Nephron progenitor cell (in vitro differentiated cells): ENCODE measurements at places on chromosomes 16 and 17.

- no peak for DNase-seq
Observed at GRCh38 chr16:4790871-4791270, 2.7 kb upstream of the SEPTIN12 start.

DNA sequence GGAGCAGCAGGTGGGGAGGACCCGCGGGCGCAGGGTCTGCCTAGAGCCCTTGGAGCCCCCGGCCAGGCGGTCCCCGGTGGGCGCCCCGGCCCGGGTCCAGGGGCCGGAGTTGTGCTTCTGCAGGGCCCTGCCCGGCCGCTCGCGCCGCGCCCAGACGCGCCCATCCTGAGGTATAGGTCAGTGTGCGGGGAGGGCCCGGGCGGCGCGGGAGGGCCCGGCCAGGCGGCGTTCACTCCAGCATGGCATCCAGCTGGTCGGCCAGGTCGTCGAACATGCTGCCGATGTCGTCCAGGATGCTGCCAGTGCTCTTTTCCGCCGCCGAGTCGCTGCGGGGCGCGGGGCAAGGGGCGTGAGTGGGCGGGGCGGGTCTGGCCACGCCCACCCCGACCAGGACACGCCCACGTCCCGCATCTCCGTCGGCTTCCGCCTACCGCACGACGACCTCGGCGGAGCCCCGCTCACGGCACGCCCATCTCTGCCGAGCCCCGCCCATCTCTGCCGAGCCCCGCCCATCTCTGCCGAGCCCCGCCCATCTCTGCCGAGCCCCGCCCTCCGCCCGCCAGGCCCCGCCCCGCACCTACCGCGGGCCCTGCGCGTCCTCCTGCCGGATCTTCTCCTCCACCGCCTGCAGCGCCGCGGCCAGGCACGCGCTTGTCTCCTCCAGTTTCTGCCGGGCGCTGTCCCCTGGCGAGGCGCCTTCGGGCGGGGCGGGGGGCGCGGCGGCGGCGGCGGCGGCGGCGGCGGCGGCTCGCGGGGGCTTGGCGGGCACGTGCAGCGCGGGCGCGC, 17.9 kb downstream of the CASKIN1 start:
- DNase-seq = peak; percentile 59

DNA sequence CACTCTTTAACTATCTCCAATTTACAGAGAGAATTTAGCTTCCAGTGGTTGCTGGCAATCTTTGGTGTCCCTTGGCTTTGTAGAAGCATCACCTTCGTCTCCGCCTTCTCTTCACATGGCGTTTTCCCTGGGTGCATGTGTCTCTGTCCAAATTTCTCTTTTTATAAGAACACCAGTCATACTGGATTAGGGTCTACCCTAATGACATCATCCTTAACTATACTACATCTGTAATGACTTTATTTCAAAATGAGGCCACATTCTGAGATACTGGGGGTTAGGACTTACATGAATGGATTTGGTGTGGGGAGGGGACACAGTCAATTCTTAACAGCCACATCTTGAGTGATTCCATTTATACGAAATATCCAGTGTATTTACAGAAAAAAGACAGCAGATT, 22.2 kb downstream of the CACNG4 start:
- no peak for DNase-seq

DNA sequence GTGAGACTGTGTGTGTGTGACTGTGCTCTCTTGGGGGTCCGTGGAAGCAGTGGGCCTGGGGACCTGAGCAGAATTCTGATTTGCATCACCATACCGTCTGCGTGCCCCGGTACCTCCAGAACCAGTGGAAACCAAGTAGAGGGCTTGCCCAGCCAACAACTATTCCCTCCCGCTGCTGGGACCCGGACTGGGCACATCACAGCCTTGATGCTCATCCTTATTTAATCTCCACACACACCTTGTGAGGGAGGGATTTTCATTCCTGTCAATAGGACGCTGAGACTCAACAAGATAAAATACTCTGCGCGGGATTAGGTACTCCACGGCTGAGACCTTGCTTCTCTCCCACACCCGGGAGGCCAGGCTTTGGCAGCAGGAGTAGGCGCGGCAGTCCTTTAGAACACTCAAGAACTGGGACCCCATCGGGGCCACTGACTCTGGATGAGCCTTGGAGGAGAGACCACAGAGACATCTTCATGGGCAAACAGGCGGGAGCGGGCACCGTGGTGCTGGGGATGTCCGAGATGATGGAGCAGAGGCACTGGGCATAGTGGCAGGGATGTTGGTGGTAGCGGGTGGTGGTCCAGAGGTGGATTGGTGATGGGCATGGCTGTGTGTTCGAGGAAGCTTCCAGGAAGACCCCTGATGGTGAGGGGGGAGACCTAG, 208.0 kb downstream of the NTN1 start:
- no peak for DNase-seq

DNA sequence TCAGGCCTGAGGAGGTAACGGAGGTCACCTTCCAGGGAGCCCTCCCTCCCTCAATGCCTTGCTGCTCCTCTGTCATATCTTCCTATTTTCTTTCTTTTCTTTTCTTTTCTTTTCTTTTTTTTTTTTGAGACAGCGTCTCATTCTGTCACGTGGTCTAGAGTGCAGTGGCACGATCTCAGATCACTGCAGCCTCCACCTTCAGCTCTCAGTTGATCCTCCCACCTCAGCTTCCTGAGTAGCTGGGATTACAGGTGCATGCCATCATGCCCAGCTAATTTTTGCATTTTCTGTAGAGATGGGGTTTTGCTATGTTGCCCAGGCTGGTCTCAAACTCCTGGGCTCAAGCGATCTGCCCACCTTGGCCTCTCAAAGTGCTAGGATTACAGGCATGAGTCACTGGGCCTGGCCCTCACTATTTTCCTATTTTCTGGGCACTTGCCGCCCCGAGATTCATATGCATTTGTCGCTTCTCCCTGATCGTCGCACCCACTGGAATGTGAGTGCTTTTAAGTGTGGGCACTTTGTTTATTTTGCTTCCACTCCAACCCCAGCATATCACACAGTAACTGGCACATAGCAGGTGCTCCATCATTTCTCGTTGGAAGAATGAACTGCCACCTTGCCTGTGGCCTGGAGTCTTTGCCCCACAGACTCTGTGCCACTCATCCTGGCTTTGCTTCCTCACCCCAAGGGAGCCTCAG, 31.7 kb downstream of the CPNE2 start:
- DNase-seq = no peak

DNA sequence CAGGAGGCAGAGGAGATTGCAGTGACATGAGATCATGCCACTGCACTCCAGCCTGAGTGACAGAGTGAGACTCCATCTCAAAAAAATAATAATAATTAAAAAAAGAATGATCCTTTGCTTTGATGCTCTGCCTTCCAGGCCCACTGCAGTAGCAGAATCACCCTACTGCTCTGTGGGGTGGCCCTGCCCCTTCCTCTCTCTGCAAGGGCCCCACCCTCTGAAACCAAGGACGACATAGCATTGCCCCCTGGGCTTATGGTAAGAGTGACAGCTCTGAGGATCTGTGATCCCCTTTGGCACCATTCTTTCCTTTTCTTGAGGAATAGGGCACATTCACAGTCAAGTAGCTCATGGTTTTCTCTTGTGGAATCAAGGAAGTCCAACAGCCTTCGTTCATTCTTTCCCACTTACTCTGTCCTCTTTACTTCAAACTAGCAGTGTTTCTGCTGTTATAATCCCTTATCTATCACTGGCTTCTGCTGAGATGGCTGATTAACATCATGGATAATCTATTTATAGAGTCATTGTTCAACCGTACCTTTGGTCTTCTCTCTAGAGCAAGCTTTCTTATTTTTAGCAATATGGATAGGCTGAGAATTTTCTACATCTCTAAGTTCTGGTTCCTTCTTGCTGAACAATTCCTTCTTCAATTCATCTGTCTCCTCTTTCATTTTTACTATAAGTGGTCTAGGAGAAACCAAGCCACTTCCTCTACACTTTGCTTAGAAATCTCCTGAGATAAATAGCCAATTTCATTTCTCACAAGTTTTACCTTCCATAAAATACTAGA, 14.1 kb downstream of the RAD51C start:
- DNase-seq = no peak

GRCh38 chr16:84618581-84619460, 943 bp upstream of the COTL1 start:
- no peak for DNase-seq

GRCh38 chr16:49629851-49630250, 226.1 kb downstream of the ZNF423 start:
- no peak for DNase-seq

DNA sequence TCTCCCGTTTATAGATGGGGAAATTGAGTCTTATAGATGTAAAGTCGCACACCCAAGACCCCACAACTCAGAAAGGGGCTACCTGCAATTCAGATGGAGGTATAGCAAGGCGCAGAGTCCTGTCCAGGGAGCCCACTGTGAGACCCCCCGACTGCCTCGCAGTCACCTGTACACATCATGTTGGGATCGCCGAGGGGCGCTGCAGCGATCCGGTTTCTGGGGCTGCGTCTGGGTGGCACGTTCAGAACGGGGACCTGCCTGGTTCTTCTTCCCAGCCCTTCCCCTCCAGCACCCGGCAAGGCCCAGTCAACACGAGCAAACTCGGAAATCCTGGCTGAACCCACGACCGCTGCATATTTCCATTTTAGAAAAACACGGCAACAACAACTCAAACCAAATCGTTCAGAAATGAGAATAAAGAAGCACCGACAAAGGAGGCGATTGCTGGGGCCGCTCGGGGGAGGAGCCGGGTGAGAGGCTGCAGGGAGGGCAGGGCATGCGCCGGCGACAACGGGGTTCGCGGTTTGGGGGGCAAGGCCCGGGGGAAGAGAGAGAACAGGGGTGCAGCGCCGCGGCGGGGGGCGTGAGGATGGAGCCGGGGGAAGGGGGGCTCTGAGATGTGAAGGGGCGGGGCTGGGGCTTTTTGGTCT, 643 bp downstream of the HSDL1 start:
- DNase-seq = peak; percentile 55

DNA sequence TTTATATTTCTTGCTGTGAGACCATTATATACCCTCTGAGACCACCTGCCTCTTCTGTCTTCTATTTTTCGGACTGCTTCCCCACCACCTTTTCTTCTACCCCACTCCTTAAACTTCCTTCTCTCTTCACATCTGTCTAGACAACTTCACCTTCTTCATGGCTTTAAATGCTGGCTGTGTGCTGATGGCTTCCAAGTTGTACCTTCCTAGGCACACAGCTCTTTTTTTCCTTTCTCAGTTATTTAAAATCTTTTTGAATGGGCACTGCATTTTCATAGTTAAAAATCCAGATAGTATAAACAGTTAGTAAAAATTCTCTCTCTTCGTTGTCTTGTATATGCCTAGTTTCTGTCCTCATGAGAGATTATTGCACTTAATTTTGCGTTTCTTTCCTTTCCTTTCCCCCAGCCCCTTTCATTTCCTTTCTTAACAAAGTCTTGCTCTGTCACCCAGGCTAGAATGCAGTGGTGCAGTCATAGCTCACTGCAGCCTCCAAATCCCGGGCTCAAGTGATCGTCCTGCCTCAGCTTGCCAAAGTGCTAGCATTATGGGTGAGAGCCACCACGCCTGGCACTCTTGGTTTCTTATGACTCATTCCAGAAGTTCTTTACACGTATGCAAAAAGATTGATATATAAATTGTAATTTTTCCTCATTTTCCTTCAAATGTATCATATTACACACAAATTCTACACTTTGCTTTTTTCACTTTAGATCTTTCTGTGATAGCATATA, 114.3 kb downstream of the NPIPB5 start:
- DNase-seq = no peak

GRCh38 chr17:29140631-29141513, 39.3 kb downstream of the MYO18A start:
- DNase-seq = peak; percentile 59

- no peak for DNase-seq
Observed at GRCh38 chr17:49730078-49730784, 22.5 kb upstream of the SLC35B1 start.

- no peak for DNase-seq
Observed at GRCh38 chr17:68622423-68622822, 21.3 kb upstream of the FAM20A start.

- no peak for DNase-seq
Observed at GRCh38 chr17:61458421-61459141, 6.4 kb downstream of the TBX4 start.

GRCh38 chr17:65558683-65559460, 2.6 kb downstream of the AXIN2 start:
- peak; percentile 36 for DNase-seq

- DNase-seq = no peak
Observed at GRCh38 chr17:751269-752001, 629 bp downstream of the GEMIN4 start.

- peak; percentile 73 for DNase-seq
Observed at GRCh38 chr17:81309140-81309858, 14.2 kb upstream of the SLC38A10 start.

GRCh38 chr16:8431783-8432182, 158.5 kb downstream of the TMEM114 start:
- DNase-seq = no peak

DNA sequence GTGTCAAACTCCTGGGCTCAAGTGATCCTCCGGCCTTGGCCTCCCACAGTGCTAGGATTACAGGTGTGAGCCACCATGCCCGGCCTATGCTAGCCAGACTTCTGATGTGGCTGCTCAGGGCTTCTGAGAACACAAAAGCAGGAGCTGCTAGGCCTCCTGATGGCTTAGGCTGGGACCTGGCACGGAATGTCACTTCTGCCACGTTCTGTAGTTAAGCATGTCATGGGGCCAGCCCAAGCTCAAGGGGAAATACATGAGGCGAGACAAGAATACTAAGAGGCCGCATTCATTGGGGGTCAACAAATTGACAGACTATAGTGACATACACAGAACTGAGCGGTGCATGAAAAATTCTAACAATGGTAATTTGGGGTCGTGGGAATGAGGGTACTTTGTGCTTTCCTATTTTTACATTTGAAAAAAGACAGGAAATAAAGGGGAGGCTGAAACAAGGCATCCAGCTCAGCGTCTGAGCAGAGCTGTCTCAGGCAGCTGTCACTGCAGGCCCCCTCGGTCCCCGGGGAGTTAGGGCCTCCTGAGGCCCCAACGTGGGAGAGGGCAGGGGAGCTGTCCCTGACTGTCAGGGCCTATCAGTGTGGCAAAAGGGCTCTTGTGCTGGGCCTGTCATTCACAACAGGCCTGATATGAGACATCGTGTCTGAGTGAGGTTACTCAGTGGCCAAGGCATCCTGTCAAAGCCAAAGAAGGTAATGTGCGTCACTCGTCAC, 26.4 kb downstream of the CFAP20 start:
- DNase-seq = no peak

DNA sequence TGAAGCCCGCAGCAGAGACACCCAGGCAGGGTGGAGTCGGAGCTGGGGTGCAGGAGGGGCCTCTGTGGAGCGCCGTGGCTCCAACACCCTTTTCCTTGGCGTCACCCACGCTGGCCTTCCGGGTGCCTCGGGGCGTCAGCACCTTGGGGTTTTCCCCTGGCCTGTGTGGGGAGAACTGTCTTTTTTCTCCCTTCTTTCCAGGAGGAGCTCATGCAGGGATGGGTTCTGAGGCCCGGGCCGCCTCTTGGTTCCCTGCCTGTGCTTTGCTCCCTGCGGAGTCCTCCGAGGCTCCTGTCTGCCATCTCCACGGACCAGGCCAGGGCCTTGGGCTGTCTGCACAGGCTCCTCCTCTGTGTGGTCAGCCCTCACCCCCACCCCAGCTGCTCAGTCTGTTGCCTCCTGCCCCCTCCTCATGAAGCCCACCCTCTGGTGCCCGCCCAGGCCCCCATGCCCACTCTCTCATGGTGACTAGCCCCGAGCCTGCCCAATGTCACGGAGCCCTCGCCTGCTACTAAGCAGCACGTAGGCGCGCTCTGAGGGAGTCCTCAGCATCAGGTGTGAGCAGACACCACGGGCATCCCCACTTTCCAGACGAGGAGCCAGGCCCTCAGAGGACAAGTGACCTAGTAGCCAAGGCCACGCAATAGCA, 5.0 kb downstream of the KATNB1 start:
- no peak for DNase-seq

- no peak for DNase-seq
Observed at GRCh38 chr17:68569346-68569745, 31.8 kb downstream of the FAM20A start.
